ENCODE measurements at places on chromosomes 3 and 15. TPM values are rescaled to one million over a fixed set of nuclear protein-coding genes. Genes with fewer than 3 reads are reported as not detected.
A peak's percentile ranks its signal among the peaks of the same experiment; 100 is the strongest.

DNA sequence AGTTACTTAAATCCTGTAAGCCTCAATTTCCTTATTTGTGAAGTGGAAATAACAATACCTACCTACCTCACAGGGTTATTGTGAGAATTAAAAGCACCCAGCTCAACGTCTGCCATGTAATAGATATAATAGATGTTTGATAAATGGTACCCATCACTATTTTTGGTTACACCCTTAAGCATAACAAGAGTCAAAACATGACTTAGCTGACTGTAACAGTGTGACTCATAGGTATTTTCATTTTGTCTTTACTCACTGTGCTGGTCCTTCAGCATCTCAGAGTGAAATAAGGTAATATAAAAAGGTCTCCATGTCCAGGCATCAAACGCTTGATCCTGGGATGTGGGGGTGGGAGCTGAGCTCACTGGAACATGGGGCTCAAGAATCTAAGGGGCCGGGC lies 3.1 kb downstream of the CPLX3 start:
- H3K36me3 ChIP-seq, result no peaks in the 10 kb centered on the region
- no peaks in the 10 kb centered on the region for H3K4me1 ChIP-seq
- H3K27ac ChIP-seq, result no peak overlapping the region
- H3K27me3 ChIP-seq, result peaks cover 5% of the 10 kb centered on the region
- no peak for DNase-seq

GRCh38 chr3:116040152-116040551 lies 405.1 kb downstream of the LSAMP start:
- DNase-seq, result no peak
- no peak overlapping the region for H3K4me3 ChIP-seq
- no peaks in the 10 kb centered on the region for H3K36me3 ChIP-seq
- no peaks in the 10 kb centered on the region for H3K27me3 ChIP-seq
- H3K4me1 ChIP-seq, result no peaks in the 10 kb centered on the region

DNA sequence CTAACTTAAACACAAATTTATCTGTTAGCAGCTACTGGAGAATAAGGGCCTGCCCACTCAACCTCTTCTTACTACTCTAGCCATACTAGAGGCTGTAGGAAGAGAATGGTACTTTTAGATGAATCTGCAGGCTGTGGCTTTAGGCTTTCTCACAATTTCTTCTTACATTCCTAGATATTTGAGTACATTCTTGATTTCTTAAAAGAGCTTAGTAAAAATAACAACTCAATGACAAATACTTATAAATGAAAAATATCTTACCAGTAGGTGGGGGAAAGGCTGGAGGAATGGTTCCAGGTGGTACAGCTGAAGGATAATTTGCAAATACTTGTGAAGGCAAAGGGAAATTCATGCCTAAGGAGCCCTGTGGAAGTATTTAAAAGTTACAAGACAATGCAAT lies 92.9 kb upstream of the GK5 start:
- no peak overlapping the region for H3K27ac ChIP-seq
- H3K4me3 ChIP-seq, result no peak overlapping the region
- DNase-seq, result no peak
- H3K4me1 ChIP-seq, result no peaks in the 10 kb centered on the region
- H3K27me3 ChIP-seq, result no peaks in the 10 kb centered on the region
- H3K36me3 ChIP-seq, result peaks cover 8% of the 10 kb centered on the region

DNA sequence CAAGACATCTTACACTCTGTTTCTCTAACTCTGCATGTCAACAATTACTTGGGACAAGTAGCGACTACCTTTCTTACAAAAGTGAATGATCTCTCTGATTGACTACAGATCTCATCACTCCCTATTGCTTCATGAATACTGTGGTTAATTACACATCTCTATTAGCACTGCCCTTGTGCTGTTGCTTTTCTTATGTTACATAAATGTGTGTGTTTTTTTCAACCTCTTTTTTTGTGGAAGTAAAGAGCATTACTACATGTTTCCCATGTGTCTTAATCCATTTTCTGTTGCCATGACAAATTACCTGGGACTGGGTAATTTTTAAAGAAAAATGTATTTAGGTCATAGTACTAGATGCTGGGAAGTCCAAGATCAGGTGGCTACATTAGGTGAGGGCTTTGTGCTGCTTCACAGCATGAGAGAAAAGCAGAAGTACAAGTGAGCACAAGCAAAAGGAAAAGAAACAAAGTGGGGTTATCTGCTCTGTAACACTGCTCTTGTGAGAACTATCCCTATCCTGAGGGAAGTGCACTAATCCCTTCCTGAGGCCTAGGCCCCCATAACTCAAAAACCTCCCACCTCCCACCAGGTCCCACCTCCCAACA lies 298.2 kb upstream of the SATB1 start:
- no peak for DNase-seq
- no peak overlapping the region for H3K27ac ChIP-seq
- no peaks in the 10 kb centered on the region for H3K27me3 ChIP-seq
- no peaks in the 10 kb centered on the region for H3K36me3 ChIP-seq
- no peak overlapping the region for H3K4me3 ChIP-seq

- H3K4me3 ChIP-seq, result no peak overlapping the region
- no peak for DNase-seq
- H3K4me1 ChIP-seq, result no peaks in the 10 kb centered on the region
- H3K27ac ChIP-seq, result no peak overlapping the region
These were observed 164.3 kb upstream of the LPP start for GRCh38 chr3:187989575-187990153.

DNA sequence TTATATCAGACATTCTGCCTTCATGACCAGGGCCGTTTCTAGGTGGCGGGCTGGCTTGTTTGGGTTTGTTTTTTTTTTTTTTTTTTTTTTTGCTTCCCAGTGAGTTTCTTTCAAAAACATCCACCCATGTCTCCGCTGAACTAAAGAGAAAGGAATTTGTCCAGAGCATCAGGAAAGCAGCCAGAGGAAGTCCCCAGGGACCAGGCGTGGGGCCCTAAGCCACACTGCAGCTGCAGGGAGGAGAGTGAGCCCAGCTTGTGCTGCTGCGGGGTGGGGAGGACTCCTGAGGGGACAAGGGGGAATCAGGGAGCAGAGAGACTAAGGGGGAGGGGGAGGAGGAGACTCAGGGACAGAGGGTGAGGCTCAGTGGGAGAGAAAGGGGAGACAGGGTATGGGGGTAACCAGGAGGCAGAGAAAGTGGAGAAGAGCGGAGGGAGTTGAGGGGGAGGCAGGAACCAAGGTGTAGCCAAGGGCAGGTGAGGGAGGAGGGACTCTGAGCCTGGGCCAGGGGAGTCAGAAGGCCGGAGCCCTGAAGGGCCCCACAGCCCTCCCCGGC lies 49.5 kb downstream of the CYP11A1 start:
- no peaks in the 10 kb centered on the region for H3K27me3 ChIP-seq
- no peaks in the 10 kb centered on the region for H3K36me3 ChIP-seq
- DNase-seq, result no peak
- H3K27ac ChIP-seq, result peak overlapping the region; percentile 88

DNA sequence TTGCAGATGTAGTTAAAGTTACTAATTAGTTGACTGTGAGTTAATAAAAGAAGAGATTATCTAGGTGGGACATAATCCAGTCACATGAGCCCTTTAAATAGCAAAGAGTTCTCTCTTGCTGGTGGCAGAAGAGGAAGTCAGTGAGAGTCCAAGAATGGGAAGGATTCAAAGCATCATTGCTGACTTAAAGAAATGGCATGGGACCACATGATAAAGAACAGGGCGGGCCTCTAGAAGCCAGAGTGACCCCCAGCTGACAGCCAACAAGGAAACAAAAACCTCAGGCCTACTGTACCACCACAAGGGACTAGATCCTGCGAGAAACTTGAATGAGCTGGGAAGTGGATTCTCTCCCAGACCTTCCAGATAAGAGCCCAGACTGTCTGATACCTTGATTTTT lies 447.2 kb upstream of the CCDC54 start:
- no peaks in the 10 kb centered on the region for H3K4me1 ChIP-seq
- no peak for DNase-seq
- no peak overlapping the region for H3K27ac ChIP-seq
- H3K27me3 ChIP-seq, result no peaks in the 10 kb centered on the region

GRCh38 chr15:32649342-32649741 lies 7.8 kb downstream of the SCG5 start:
- no peaks in the 10 kb centered on the region for H3K36me3 ChIP-seq
- H3K27me3 ChIP-seq, result no peaks in the 10 kb centered on the region
- no peaks in the 10 kb centered on the region for H3K4me1 ChIP-seq
- no peak overlapping the region for H3K4me3 ChIP-seq

- peak within 1 kb of the TSS; percentile 84 for H3K4me3 ChIP-seq
- DNase-seq, result no peak
- H3K36me3 ChIP-seq, result no peaks in the 10 kb centered on the region
These were observed 41.6 kb upstream of the ROPN1 start for GRCh38 chr3:124033360-124034015.

DNA sequence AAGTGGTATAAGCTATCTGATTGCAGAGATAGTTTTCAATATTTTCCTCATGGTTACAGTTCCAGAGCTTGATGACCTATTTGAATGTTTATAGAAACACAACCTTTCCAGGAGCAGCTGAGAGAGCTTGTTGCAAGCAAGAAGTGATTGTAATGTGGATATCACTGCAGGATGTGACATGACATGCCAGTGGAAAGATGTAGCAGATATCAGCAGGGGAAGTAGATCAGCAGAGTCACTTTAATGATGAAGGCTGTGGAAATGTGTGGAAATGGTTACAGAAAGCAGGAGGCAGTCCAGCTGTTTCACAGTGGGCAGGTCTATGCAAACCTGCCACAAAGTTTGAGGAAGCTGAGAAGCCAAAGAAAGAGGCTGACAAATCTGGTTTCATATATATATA lies 21.0 kb downstream of the TMEM158 start:
- no peaks in the 10 kb centered on the region for H3K27me3 ChIP-seq
- DNase-seq, result no peak
- H3K4me1 ChIP-seq, result no peaks in the 10 kb centered on the region
- no peaks in the 10 kb centered on the region for H3K36me3 ChIP-seq
- H3K4me3 ChIP-seq, result no peak overlapping the region

- no peak overlapping the region for H3K27ac ChIP-seq
- H3K4me1 ChIP-seq, result no peaks in the 10 kb centered on the region
- no peaks in the 10 kb centered on the region for H3K27me3 ChIP-seq
- H3K4me3 ChIP-seq, result no peak overlapping the region
These were observed 10.1 kb downstream of the USP3 start for GRCh38 chr15:63514531-63514943.

- H3K36me3 ChIP-seq, result no peaks in the 10 kb centered on the region
- no peak overlapping the region for H3K27ac ChIP-seq
- no peaks in the 10 kb centered on the region for H3K4me1 ChIP-seq
- H3K27me3 ChIP-seq, result no peaks in the 10 kb centered on the region
These were observed 92.7 kb upstream of the GOLGA6L4 start for GRCh38 chr15:84142888-84143337.

The LXN gene
- 12.0 TPM for total RNA-seq

The EIF4A2 gene
- 592 TPM for total RNA-seq

The ACKR2 gene
- 6.9 TPM for total RNA-seq

The INKA1 gene
- total RNA-seq, result 2.3 TPM

The CEP19 gene
- total RNA-seq, result 2.5 TPM
